Astrocyte (in vitro differentiated cells and primary cell): ENCODE measurements at places on chromosomes 5 and 9.

DNA sequence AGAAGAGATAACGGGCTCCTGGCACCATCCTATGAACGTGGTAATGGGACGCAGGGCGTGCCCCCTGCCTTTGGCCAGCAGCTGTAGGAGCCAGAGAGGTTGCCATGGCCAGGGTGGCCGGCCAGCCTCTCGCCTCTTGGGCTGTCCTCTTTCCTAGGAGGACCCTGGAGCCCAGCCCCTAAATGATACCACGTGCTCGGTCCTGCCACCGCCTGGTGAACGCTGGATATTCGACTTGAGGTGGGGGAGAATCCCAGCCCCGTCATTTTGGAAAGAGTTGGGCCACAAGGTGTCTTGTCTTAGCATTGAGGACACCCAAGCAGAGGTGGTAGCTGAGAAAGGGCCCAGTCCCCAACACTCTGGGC lies 391 bp upstream of the NRG2 start:
- no peak for DNase-seq

GRCh38 chr5:142982821-142983200 lies 212.6 kb downstream of the ARHGAP26 start:
- DNase-seq = no peak

- DNase-seq = no peak
Observed at GRCh38 chr5:36158144-36158543, 6.2 kb downstream of the SKP2 start.

- peak; percentile 46 for DNase-seq
Observed at GRCh38 chr5:111432883-111433536, 79.3 kb downstream of the STARD4 start.

DNA sequence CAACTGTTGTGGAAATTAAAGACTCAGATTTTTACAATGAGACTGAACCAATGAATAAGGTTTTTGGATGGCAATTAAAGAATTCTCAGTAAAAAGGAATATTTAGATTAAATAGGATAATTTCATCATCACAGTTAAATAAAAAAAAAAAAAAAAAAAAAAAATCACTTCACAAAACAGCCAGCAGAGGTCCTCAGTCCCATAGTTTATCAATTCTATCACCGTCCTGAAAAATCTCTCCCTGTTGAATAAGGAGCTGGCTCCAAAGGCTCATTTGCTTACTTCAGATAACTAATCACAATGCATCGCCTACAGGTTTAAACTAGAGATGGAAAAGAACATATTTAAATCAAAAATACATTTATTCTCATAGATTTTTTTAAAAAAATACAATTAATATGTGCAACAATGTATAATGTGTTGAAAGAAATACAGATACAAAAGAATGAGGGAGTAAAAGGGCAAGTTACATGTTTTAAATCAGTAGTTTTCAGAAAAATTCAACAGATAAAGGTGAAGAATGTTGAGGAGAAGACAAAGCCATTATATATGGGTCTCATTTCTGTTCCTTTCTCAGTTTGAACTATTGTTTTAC lies 175.8 kb upstream of the CHD1 start:
- DNase-seq = peak; percentile 10

GRCh38 chr5:177511796-177512675 lies 2.4 kb upstream of the DOK3 start:
- DNase-seq = no peak

DNA sequence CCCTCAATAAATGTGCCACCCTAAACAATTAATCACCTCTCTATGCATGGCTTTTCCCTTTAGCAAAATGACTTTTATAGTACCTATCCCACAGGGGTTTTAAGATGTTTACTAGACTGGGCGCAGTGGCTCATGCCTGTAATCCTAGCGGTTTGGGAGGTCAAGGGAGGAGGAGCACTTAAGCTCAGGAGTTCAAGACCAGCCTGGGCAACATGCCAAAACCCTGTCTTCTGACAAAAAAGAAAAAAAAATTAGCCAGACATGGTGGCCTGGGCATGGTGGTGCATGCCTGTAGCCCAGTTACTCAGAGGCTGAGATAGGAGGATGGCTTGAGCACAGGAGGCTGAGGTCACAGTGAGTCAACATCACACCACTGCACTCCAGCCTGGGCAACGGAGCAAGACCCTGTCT lies 13.5 kb downstream of the SH3TC2 start:
- no peak for DNase-seq

- no peak for DNase-seq
Observed at GRCh38 chr5:78507531-78507930, 141.0 kb downstream of the LHFPL2 start.

GRCh38 chr5:11363631-11364178 lies 540.5 kb downstream of the CTNND2 start:
- no peak for DNase-seq

- peak; percentile 58 for DNase-seq
Observed at GRCh38 chr9:81634915-81635516, 54.3 kb downstream of the TLE1 start.

GRCh38 chr5:141995656-141996055 lies 17.2 kb downstream of the GNPDA1 start:
- no peak for DNase-seq
